ENCODE measurements at places on chromosomes 12 and 14. TPM values are rescaled to one million over a fixed set of nuclear protein-coding genes. Genes with fewer than 3 reads are reported as not detected.

DNA sequence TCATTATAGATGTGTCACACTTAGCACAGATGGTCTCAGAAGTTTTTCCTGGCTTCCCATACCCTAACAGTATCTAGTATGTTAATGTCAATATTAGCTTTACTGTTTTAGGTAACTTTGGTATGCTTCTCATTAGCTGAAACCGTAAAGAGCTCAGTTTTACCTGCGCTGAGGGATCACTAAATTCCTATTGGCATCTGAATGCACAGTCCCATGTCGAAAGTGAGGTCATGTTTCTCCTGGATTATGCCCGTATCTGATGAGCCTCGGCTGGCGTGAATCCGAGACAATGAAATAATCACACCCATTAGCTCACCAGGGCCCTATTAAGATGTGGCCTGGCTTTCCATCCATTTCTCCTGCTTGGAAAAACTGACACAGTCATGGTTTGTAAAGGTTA is 418.2 kb downstream of the ZFP36L1 start:
- DNase-seq, result no peak

- DNase-seq, result no peak
Measured at GRCh38 chr12:38720661-38721060, 184.7 kb downstream of the CPNE8 start.

GRCh38 chr12:101299931-101300330 is 20.0 kb downstream of the UTP20 start:
- no peak for DNase-seq

- DNase-seq, result peak; percentile 88
Measured at GRCh38 chr12:27549801-27550652, 26.0 kb downstream of the PPFIBP1 start.

GRCh38 chr12:87054226-87054625 is 798.0 kb upstream of the MGAT4C start:
- DNase-seq, result no peak

DNA sequence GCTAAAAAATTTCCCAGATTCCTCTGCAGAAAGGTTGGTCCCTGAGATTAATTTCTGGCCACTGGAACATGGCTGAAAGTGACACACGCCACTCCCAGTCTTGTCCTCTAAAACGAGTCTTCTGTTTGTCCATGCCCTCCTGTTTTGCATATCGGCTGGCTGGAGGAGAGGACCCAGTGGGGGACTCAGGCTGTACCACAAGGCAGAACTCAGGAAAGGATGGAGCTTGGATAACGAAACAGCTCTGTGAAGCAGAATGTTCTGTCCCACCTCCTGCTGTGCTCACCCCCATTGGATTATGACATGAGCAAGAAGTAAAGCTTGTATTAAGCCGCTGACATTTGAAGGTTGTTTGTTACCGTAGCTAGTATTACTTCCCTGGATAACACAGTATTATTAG is 856.2 kb downstream of the BCL11B start:
- no peak for DNase-seq

DNA sequence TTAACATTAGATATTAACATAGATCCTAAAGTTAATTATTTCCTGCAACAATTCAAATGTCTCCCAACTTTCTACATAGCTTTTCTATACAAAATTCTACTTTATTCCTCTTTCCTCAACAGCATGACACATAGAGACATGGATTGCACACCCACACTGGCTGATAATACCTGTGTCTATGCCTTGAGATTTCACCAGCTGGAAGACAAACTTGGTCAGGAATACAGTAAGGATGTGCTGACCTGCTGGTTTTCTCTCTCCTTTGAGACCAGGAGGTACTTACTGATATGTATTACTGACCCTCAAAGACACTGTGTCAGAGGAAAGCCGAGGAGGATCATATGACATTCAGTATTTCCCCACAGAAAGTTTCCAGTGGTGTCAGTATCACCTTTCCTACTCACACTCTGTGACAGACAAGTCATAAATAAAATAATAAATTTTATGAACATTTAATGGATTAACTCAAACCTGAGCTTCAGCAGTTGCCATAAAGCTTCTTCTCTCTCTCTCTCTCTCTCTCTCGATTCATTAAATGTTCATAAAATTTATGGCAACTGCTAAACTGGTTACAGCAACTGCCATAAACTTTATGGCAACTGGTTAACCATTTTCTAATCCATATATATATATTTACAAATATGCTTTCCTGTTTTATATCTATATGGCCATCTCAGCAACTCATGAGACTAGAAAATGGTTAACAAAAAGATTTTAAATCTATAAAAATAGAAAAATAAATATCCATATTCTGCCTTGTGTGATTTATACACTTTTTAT is 22.7 kb downstream of the EIF2S3B start:
- DNase-seq, result no peak

GRCh38 chr12:120265473-120266179 is at the start of gene PXN:
Gene PXN, minus strand, starts transcription at chr12:120265730. Its CDS starts 101 bp downstream, at chr12:120265629.
- peak; percentile 97 for DNase-seq

DNA sequence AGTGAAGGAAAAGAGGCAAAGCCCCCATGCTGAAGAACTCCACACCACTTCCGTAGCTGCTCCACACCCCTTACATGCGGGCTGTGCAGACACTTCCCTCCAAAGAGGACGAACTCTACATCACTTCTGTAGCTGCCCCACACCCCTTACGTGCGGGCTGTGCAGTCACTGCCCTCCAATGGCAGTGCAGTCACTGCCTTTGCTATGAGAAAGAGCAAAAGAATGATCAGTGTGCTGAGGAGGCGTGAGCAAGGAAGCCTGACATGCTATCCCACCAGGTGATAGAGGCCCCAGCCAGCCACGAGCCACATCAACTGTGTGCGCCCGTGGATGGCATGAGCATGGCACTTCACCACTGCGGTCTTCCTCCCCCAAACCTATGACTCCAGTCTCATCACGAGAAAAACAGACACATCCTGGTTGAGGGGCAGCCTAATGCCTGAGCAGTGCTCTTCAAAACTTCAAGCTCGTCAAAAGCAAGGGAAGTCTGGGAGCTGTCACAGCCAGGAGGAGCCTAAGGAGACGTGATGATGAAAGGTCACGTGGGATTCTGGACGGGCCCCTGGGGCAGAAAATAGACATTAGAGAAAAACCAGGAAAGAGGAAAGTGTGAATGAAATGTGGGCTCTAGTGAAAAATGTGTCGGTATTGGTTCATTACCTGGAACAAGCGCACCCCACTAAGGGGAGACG is 60.8 kb upstream of the C14orf180 start:
- peak; percentile 62 for DNase-seq

DNA sequence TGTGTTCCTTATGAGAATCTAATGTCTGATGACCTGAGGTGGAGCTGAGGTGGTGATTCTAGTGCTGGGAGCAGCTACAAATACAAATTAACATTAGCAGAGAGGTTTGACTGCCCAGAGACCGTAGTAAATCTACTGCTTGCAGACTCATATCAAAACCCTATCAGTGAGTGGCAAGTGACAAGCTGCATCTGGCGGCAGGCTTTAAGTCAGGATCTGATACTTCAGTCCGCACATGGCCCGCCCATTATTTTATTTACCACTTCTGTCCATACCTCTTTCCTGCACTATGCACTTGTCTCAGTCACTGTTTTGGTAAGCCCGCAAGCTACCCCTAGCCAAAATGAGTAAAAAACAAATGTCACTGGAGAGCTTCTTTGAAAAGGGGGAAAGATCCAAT is 11.4 kb downstream of the CEP128 start:
- no peak for DNase-seq

DNA sequence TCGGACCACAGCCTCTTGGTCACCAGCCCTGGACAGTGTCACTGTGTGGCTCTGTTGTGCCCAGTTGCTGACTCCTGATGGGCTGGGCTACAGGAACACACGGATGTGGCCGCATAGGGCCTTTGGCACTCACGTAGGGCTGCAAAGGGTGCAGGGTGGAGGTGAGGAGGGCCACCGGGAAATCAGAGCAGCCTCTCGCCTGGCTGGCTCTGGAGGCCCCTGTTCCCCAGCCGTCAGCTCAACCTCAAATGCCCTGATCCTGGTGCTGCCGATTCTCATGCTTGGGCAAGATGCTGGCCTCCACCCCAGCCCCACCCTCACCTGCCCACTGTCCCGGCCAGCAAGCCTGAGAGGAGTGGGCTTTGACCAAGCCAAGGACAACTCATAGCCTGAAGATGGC is 59.0 kb downstream of the SLC6A12 start:
- no peak for DNase-seq

- DNase-seq, result no peak
Measured at GRCh38 chr12:1324910-1325309, 269.5 kb downstream of the FBXL14 start.

- DNase-seq, result no peak
Measured at GRCh38 chr12:107788281-107788680, 13.8 kb downstream of the ASCL4 start.

- DNase-seq, result no peak
Measured at GRCh38 chr12:47832263-47832933, 12.7 kb upstream of the HDAC7 start.

FAM161B gene
- 4.7 TPM for total RNA-seq

MRPS35 gene
- 51.5 TPM for total RNA-seq

LRFN5 gene
- total RNA-seq, result 0.35 TPM

SYCP3 gene
- not detected for total RNA-seq

GLIPR1 gene
- 7.8 TPM for total RNA-seq

FGFR1OP2 gene
- 37.4 TPM for total RNA-seq

GPR162 gene
- total RNA-seq, result 5.7 TPM

MYF5 gene
- not detected for total RNA-seq

SOAT2 gene
- total RNA-seq, result not detected

ABCB9 gene
- total RNA-seq, result 7.2 TPM

CIT gene
- total RNA-seq, result 0.86 TPM

GPR68 gene
- total RNA-seq, result 3.4 TPM
